Pulmonary artery endothelial cell (primary cell): ENCODE measurements at places on chromosomes 2 and 18. TPM values are rescaled to one million over a fixed set of nuclear protein-coding genes. Genes with fewer than 3 reads are reported as not detected.

Gene DSC3
- total RNA-seq = 0.04 and 2.0 TPM in 2 replicates

DNA sequence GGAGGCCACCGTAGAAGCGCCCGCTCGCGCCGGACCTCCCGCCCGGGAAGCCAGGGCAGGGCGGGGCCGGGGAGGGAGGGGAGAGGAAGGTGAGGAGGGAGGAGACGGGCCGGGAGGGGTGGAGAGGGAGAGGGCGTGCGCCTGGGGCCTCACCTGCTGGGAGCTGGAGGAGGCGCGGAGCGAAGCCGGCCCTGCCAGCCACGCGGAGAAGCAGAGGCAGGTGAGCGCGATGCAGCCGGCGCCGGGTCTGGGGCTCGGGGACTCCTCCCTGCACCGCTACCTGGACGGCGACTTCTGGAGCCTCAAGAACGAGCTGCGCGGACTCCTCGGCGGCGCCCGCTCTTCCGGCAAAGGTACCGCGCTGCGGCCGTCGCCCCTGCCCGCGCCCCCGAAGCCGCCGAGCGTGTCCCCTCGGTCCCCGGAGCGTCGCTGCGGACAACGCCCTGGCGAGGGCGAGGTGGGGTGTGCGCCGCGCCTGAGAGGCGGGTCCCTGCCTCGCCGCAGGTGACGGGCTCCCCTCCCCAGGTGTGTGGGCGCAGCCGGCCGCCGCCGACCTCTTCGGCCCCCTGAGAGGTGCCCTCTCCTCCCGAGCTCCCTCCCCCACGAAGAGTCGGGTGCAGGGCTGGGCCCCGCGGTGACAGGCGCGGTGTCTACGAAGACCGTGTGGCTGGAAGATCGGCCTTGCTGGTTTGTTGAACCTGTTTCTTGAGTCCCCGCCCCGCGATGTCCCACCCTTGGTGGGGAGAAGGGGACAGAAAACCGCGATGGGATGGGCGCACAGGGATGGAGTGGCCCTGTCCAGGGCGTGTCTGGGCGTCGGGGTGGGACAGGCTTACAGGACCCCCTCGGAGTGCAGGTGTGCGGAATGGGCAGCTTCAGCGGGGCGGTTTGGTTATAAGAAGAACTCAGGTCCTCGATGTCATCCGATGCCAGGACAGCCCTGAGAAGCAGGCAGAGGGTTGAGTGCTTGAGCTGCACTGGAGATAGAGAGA is at the start of gene ACOXL:
TSS of gene ACOXL (plus strand) at position 152 of the 992 bp plus-strand sequence. CDS start 35,817 bp downstream, outside the sequence.
- no peak for DNase-seq

Gene ITM2C
- 3.7 and 5.7 TPM in 2 replicates for total RNA-seq

GRCh38 chr2:157843935-157844334 is 32.2 kb downstream of the ACVR1 start:
- no peak for DNase-seq

GRCh38 chr2:6828299-6828584 is 37.5 kb downstream of the CMPK2 start:
- no peak for DNase-seq

- no peak for DNase-seq
Measured at GRCh38 chr18:2108591-2108990, 462.7 kb downstream of the METTL4 start.

DNA sequence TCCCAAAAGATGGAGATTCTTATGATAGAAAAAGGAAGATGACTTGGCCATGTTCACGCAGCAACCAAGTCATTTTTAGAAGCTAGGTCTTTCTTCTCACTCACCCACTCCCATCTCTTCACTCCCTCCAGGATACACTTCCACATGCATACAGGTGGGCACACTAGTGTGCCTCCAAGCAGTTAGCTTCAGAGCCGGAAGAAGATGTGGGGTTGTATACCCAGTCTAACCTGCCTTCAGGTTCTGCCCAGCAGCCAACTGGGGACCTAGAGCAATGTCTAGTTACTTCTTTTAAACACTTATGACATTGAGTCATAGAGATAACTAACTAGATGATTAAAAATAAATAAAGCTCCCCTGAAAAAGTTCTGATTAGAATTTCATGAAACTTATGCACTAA is 21.8 kb upstream of the TANK start:
- DNase-seq = no peak

DNA sequence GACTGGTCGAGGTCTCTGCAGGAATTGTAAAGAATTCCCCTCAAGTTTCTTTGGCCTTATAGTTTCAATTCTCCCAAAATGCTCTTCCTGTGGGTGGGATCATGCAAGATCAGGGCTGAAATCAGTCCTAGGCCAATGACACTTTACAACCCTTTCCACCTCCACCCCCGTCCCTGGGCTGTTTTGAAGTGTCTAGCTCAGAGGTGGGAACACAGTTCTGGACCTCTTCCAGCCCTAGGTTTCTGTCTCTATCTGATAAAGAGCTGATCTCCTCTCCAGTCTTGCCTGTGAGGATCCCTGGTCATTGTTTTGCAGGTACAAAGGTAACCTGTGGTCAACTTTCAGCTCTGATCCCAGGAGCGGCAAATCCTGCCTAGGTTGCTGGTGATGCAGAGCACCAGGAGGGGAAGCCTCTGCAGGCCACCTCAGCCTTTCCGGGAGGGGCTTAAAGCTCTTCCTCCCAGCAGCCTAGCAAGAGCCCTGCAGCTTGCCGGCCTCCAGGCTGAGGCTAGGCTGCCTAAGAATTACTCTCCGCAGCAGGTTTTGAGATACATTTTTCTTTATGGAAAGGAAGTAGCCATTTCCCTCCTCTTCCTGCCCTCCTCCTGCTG is 69.8 kb upstream of the WIPF1 start:
- no peak for DNase-seq

GRCh38 chr18:62245177-62245576 is 58.1 kb downstream of the RELCH start:
- no peak for DNase-seq

DNA sequence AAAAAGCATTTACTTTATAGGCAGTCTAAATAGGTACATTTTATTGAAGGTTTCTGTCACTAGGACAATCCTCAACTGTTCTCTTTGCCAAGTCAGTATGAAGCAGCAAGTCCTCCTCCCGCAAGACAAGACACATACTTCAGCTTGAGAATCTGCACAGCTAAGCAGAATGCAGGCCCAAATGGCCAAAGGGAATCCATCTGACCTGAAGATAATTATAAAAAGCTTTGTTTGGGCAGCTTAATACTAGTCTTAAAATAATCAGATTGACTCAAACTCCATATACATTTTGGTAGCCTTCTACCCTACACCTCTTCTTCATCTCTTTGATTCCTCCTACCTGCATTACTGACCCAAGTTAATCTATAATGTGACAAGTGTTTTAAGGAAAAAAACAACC is 1.8 kb downstream of the LANCL1 start:
- no peak for DNase-seq

GRCh38 chr2:231312066-231312465 is 83.4 kb upstream of the B3GNT7 start:
- DNase-seq = no peak

DNA sequence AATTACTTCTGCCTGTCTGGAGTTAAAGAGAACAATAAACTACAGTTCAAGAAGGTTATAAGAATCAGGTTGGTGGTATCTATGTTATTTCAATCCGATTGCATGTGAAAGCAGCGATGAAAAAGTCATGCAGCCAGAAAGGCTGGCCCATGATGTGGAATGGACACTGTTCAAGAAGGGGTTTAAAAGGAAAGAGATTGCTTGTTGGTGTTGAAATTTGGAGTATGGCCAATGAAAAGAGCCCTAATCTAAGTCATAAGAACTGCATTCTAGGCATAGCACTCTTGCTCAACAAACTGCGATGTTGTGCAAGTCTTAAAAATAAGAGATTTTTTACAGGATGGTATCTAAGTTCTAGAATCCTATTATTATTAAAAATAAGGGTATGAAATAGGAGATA is 61.3 kb downstream of the EFEMP1 start:
- DNase-seq = no peak

DNA sequence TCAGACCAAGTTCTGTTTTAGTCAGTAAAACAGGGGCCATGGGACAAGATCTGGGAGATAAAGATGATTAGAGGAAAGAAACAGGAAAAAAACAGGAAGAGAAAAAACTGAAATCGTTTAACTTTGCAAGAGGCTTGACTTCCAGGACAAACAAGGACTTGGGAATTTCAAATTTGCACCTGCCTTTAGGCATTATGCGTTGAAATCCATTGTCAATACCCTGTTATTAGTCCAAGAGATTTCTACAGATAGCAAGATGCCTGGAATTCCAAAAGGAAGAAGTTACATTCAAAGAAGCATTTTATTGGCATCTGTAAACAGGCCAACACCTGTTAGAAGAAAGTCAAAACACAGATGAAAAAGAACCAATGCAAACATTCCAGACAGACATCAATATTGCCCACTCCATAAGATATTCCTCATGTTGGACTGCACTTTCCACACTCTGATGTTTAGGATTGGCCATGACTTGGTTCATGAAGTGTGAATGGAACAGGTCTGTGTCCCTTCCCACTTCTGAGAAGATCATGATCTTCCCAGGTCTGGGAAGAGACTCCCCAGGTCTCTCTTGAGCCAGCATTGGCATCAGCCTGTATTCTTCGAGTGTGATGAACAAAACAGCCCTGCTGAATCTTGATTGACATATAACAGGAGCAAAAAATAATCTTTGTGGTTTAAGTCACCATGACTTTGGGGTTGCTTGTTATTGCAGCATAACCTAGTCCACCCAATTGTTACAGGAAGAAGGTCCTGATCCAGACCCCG is 181.4 kb upstream of the FN1 start:
- no peak for DNase-seq

GRCh38 chr2:183243758-183244157 is 119.5 kb downstream of the NUP35 start:
- no peak for DNase-seq

- DNase-seq = no peak
Measured at GRCh38 chr18:60246606-60247005, 126.0 kb downstream of the MC4R start.

GRCh38 chr2:54557601-54558187 is 101.6 kb downstream of the SPTBN1 start:
- DNase-seq = no peak

DNA sequence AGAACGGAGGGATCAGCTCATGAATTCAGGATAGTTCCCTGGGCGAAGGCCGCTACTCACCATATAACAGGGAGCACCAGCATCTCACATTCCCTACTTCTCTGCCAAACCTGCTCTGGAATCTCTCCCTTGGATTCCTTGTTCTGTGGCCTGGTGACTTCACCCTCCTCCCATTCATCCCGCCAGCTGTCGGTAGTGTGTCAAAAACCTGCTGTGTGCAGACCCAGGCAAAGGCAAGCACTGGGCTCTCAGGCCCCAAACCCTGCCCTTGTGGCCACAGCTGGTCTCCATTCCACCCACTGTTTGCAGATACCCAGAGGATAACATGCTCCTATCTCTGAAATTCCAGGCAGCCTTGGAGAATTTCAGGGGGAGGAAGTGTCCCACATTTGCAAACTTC is 151.6 kb downstream of the CAPN13 start:
- DNase-seq = no peak

Gene SLC4A5
- 0.04 TPM in 1 of 2 replicates, not detected in the other for total RNA-seq

DNA sequence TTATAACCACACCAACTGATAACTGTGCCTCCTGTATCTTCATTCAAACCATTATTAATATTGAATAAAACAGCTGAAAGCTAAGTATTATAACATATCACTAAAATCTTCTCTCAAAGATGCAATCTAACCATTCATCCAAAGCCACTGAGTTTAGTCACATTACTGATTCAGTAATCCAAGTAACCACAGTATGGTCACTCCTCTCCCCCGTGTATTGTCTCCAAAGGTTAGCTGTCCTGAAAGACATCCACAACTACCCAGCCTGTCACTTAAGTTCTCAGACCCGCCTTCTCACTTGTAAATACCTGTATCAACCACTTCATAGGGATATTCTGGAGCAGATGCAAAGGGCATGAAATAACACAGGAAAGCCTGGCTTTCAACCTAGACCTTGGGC is 213.4 kb upstream of the BOD1L2 start:
- DNase-seq = no peak

Gene KCNG2
- total RNA-seq = not detected in 2 replicates

DNA sequence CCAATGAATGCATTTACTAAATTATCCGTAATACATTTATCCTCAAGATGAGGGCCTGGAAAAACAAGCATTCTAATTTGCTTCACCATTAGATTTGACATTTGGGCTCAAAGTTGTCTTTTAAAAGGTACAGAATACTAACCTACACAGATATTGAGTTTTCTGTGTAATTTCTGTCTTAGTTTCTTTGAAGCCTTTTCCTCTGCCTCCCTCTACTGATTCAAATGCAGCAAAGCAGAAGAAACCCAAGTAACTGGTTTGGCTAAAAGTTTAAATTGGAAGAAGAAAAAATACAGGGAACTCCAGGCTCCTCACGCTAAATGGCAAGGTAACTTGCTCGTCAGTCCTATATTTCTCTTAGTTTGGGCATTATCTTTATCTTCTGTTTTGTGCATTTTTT is 53.3 kb upstream of the SLC5A7 start:
- no peak for DNase-seq

Gene SLC38A11
- total RNA-seq = not detected in 2 replicates

Gene ZNF532
- 31.0 and 44.0 TPM in 2 replicates for total RNA-seq

DNA sequence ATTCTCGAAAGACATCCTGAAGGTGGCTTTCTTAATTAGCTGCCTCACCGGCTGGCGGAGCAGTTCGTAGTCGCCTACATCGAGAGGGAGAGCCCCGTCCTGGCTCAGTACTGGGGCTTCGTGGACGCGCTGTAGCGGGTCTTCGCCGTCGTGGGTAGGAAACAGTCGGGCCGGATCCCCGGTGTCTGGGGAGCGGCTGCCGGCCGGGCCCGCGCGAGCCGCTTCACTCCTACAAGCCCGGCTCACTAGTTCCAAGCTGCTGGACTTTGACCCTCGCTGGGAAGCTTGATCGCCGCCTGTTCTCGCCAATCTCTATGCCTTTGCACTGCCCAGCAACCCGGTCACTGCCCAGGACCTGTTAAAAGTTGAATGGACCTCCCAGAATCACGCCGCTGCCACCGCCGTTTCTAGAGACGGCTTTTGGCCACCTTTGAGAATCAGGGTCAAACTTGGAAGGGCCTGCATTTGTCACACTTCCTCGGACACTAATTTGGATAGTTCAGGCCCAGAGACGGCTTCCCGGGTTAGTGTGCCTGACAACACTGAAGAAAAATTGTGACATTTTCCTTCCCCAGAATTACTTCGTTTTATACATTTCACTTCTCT is 41.4 kb upstream of the AKAIN1 start:
- DNase-seq = no peak

GRCh38 chr2:24375349-24376087 is 15.2 kb upstream of the ITSN2 start:
- no peak for DNase-seq
